ENCODE measurements at places on chromosomes 2 and 18.

DNA sequence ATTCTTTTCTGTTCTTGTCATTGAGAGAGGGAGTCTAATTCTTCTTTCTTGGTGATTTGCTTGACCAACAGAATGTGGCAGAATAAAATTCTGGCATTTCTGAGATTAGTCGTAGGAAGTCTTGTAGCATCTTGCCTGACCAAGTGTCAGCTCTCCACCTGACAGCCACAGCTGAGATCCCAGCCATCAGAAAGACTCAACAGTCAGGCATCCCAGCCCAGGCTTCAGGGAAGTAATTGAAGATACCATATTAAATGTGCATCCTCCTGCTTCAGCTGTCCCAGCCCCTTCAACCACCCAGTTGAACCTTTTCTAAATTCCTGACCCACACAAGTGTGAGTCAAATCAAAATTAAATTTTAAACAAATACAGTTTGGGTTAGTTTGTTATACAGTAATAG is 208.3 kb downstream of the PIK3C3 start:
- peak; percentile 34 for DNase-seq

- DNase-seq, result peak; percentile 46
Observed at GRCh38 chr2:86368161-86368824, 30.9 kb upstream of the REEP1 start.

DNA sequence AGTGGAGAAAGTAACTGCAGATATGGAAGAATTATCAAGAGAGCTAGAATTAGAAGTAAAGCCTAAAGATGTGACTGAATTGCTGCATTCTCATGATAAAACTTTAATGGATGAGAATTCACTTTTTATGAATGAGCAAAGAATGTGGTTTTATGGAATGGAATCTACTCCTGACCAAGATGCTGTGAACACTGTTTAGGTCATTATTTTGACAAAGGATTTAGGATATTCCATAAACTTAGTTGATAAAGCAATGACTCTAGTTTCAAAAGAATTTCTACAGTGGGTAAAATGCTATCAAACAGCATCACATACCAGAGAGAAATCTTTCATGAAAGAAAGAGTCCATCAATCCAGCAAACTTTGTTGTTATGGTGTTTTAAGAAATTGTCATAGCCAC is 1317.7 kb upstream of the ACVR2A start:
- DNase-seq, result no peak

DNA sequence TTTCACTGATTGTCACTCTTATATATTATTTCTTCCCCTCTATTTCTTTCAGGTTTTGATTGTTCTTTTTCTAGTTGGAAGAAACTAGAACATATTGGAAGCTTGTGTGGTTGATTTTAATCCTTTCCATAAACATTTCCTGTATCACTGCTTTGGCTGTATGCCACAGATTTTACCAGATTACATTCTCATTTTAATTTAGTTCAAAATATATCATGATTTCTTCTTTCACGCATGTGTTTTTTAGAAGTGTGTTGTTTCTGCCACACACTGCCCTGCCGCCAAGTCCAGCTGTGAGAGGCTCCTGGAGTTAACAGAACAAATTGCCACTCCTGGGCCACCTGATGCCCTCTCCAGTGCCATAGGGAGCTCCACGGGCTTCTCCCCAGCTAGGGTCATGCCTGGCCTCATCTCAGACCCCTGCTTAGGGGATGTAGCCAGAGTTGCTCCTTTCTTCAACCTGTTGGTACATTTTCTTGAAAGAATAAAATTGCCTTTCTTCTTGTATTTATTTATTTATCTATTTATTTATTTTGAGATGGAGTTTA is 206.2 kb upstream of the COPS8 start:
- no peak for DNase-seq

DNA sequence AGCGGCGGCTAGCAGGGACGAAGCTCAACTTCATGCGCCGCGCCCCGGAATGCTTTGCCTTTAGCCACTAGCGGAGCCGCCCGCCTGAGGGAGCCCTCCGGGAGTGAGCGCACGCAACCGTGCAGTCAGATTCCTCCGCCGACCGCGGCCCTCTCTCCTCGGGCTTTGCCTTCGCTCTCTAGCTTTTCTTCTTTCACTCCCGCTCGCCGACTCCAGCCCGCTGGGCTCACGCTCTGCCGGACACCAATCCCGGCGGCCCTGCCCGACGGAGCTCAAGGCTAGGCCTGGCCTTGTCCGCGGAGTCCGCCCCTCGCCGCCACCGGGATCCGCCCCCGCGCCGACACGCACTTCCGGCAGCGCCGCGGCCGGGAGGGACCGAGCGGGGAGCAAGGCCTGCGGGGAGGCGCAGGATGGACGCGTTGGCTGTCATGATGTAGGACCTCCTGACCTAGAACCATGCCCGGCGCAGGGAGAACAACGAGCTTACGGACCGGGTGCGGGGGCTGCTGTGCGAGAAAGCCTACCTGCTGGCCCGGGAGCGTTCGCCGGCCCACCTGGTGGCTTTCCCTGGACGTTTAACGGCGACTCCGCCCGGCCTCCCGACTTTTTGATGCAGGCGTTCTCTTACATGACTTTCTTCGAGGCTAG is 40.8 kb upstream of the AKAIN1 start:
- DNase-seq, result peak; percentile 83

DNA sequence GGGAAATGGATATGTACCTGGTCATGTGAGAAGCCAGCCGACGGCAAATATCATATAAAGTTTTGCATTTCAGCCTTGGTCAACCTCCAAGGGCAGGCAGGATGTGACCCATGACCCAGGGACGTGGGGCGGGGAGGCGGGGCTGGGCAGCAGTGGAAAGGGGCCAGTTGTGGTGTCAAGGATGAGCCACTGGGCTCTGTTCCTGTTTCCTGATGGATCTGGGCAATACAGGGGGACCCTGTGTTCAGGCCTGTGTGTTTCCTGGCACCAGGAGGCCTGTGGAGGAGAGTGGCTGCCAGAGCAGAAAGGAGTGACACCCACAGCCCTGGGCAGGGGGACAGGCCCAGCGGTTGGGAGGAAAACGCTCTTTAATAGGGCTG is 106.9 kb downstream of the GATA6 start:
- DNase-seq, result no peak

- no peak for DNase-seq
Observed at GRCh38 chr2:144629935-144630334, 110.0 kb upstream of the ZEB2 start.

DNA sequence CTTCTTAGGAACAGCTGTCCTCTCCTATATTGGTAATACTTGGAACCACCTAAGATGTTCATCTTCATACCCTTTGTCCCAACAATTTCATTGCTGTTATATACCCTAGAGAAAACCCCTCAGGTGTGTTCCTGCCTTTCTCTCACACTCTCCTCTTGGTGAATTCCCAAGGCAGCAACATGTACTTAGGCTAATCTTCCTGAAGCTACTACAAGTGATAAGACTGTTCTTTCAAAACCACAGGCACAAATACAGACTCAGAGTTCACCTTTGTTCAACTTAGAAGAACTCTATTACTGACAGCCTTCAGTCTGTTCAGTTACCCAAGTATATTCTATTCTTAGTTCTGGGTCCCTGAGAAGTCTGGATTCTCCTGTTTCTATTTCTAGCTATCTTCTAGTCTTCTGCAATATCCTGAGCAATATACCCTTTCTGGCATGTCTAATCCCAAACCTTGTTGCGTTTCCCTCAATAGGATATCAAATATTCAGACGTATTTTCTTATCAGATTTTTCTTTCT is 247.7 kb upstream of the STON1 start:
- DNase-seq, result no peak

- no peak for DNase-seq
Observed at GRCh38 chr18:70920840-70921374, 632.1 kb downstream of the SOCS6 start.

DNA sequence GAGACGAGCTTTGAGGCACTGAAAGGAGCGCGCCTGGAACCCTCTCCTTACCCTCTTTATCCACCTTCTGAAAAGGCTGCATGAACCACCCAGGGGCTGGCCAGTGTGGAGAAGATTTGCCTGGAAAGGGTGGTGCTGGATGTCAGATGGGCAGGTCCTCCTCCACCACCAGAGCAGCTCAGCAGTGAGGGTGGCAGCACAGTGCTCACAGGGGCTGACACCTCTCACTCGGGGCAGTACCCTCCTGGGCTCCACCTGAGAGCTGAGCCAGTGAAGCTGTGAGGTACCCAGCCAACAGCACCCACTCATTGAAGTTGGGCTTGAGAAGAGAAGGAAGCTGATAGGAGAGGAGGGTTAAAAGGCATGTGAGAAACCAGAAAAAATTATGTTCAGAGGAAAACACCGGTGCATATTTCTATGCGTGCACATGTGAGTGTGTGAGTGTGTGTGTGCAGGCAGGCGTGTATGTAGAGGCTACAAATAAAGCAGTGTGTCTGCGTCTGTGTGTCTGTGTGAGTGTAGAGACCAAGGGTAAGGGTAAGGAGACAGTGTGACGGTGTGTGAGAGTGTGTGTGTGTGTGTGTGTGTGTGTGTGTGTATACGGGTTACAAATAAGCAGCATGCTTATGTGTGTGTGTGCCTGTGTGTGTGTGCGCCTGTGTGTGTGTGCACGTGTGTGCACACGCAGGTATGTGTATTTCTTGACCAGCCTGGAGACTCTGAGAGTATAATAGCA is 40.7 kb downstream of the TEX44 start:
- DNase-seq, result no peak

GRCh38 chr2:64537991-64538390 is 13.9 kb downstream of the AFTPH start:
- peak; percentile 52 for DNase-seq

DNA sequence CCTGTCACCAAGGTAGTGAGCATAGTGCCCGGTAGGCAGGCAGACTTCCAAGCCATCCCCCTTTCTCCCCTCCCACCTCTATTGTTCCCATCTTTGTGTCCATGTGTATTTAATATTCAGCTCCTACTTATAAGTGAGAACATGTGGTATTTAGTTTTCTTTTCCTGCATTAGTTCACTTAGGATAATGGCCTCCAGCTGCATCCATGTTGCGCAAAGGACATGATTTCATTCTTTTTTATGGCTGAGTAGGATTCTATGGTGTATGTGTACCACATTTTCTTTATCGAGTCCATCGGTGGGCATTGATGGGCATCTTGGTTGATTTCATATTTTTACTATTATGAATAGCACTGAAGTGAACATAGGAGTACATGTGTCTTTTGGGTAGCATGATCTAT is 35.3 kb downstream of the MMADHC start:
- DNase-seq, result no peak

DNA sequence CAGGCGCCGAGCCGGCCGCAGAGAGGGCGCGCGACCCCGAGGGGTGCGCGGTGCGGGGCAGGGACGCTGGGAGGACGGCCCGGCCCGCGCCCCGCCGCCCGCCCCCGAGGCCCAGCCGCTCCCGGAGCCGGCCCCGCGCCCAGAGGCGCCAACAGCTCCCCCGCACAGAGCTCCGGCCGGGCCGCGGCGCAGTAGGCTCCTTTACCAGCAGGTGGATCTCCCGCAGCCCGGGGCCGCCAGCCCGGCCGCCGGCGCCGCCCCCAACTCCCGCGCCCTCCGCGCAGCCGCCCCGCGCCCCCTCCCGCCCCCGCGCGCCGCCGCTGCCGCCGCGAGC is 258 bp downstream of the MGAT4A start:
- peak; percentile 61 for DNase-seq

DNA sequence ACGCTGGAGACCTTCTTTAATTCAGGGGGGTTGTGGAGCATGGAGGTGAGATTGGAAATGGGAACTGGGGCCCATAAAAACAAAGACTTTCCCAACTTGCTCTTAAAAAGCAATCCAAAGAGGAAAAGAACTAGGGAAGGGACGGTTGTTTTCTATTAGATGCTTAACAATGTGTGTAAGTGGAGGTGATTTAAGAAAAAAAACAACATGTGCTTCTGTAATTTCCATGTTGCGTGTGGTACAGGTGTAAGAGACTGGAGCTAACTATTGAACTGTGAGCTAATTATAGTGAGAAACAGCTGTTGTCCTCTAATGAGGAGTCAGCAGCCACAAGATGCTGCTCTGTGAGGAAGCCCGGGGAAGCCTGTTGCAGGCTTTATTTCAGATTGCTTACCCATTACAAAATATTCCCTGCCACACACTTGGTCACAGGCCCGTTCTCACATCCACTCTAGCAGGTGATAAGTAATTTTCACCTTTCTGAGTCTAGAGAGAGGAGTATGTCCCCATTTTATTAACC is 280.6 kb upstream of the PARD3B start:
- no peak for DNase-seq

DNA sequence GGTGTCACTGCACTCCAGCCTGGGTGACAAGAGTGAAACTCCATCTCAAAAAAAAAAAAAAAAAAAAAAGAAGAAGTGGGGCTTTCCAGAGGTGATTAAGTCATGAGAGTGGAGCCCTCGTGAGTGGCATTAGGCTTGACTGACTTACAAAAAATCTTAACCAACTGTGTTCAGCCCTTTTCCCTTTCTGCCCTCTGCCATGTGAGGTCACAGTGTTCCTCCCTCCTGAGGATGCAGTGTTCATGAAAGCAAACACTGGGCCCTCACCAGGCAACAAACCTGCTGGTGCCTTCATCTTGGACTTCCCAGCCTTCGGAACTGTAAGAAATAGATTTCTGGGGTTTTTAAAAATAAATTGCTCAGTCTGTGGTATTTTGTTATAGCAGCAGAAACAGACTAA is 37.0 kb upstream of the METTL21A start:
- no peak for DNase-seq

- DNase-seq, result no peak
Observed at GRCh38 chr2:205731583-205731981, 49.3 kb downstream of the NRP2 start.

DNA sequence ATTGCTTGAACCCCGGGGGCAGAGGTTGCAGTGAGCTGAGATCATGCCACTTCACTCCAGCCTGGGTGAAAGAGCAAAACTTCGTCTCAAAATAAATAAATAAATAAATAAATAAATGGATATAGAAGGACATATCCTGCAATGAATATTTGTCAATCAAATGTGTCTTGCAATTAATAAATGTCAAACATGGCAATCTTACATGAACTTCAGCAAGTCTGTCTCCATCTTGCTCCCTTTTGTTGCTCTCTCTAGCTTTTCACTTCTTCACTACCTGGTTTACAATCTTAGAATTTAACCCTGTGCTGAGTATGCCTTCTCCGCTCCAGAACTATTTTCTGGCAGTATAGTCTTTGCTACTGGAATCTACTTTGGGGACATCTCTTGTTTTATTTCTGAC is 3.3 kb upstream of the YES1 start:
- DNase-seq, result no peak

DNA sequence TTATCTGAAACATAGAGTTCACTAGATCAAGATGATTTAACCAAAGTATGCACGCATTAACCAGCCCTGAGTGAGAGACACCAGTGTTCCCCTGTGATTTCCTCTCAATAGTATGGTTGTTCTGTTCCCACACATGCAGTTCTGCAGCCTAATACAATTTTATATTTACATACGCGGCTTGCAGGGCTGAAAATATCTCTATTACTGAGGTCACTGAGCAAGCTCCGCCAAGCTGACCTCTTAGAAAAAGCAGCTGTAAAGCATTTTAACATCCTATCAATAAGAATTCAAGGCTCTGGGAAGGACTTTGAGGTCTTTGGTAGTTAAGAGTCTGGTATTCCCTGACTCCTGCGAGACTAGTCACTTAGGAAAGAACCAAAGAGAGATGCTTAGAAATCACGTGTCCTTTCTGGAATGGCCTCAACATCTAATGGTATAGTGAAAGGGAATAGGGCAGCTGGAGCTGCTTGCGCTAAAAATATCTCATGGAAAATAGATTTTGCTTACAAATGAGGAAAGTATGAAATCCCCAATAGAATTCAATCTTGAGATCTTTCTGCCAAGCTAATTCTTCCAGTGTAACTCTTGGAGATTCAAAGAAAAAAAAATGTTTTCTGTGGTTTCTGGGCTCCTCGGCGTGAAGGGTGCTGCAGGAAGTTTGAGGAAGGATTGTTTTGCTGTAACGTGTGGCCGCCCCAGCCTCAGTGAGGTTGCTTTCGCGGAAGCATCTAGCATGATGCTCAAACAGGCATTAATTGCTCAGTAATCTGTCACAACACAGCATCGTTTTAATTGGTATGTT is 59.2 kb downstream of the DOCK10 start:
- no peak for DNase-seq

Data from ACHN (cell line).